NCI-H460 (cell line): ENCODE measurements at places on chromosomes 12 and 14.

- DNase-seq = no peak
These were observed 123.9 kb downstream of the GPR65 start for GRCh38 chr14:88128816-88129215.

- DNase-seq = no peak
These were observed 272.6 kb downstream of the FOXG1 start for GRCh38 chr14:29039171-29039570.

GRCh38 chr12:49503674-49504180 is 35.1 kb upstream of the KCNH3 start:
- DNase-seq = no peak

- peak; percentile 29 for DNase-seq
These were observed 41.6 kb downstream of the AKAP6 start for GRCh38 chr14:32370714-32371113.

GRCh38 chr14:73500360-73500759 is 9.6 kb downstream of the RIOX1 start:
- DNase-seq = no peak
